ENCODE measurements at places on chromosomes 2 and 18. TPM values are rescaled to one million over a fixed set of nuclear protein-coding genes. Genes with fewer than 3 reads are reported as not detected.

KLHL30 gene
- total RNA-seq = 3.6 TPM

TMEM178A gene
- 0.24 TPM for total RNA-seq

KIF1A gene
- total RNA-seq = not detected

REV1 gene
- 44.3 TPM for total RNA-seq

Data from hair follicle dermal papilla cell (primary cell).